ENCODE measurements at places on chromosomes 11 and 22.

DNA sequence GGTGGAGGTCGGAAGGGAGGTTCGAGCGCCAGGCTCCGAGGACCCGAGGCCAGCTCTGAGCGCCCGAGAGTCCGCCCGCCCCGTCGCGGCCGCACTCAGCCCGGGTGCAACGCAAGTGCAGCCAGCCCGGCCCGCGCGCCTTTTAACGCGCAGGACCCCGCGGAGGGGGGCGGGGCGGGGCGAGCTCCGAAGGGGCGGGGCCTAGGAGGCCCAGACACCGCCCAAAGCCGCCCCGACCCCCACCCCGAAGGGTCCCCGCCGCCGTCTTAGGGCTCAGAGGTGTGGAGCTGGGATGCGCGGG, at the start of gene PHOX2A:
PHOX2A (minus strand) TSS at position 117 of the 301 bp plus-strand sequence. CDS start 172 bp downstream, outside the sequence.
- DNase-seq = no peak

GRCh38 chr11:120195601-120196320, 15.1 kb upstream of the OAF start:
- no peak for DNase-seq

DNA sequence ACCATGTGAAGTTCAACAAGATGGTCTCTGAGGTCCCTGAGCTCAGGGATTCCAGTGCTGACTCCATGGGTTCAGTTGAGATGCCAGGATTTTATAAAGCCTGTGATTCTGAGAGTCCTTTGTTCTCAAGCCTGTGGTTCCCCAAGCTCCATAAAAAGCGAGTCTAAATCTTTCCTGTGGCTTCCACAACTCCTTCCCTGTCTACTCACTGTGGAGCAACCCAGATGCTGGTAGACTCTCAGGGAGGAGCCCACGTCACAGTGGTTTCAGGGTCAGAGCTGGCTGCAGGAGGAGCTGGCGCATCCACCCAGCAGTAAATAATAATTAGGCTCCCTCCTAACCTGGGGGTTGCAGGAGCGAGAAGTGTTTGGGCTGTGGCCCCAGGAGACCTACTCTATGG, 2.0 kb upstream of the RELT start:
- DNase-seq = no peak

GRCh38 chr11:3022300-3022967, 30.3 kb upstream of the NAP1L4 start:
- peak; percentile 60 for DNase-seq

- DNase-seq = no peak
Measured at GRCh38 chr22:38080850-38081635, 2.9 kb downstream of the SLC16A8 start.

GRCh38 chr11:104609311-104610085, 288.8 kb downstream of the CASP12 start:
- peak; percentile 35 for DNase-seq

DNA sequence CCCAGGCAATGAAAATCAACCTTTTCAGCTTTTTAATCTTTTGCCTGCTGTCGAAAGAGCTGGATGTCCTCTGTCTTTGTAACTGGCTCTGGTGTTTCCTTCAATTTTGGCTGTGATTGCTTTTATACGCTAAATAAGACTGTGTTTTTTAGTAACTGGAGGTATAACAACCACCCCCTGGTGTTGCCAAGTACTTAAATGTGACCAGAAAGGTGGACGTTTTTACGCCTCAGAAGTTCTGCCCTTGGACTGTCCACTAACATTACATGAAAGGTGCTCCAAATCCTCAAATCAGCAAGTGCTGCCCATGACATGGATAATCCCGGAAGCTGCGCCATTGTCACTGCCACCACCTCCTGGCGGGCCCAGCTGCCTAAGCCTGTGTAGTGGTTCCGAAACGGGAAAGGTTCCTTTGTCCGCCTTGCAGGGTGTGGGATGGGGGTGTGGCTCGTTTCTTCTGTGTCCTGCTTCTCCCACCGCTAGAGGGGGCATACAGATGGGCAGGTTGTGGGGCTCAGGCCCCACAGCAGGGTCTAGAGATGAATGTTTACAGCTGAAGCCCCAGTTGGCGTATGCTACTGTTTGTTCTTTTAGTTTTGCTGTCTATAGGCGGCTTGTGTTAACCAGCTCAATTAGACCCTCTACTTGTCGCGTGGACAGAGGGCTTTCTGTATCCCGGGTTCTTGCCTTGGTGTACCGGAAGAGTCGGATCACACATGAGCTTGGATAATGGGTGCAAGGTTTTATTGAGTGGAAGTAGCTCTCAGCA, 82.2 kb upstream of the SEPTIN5 start:
- peak; percentile 33 for DNase-seq

DNA sequence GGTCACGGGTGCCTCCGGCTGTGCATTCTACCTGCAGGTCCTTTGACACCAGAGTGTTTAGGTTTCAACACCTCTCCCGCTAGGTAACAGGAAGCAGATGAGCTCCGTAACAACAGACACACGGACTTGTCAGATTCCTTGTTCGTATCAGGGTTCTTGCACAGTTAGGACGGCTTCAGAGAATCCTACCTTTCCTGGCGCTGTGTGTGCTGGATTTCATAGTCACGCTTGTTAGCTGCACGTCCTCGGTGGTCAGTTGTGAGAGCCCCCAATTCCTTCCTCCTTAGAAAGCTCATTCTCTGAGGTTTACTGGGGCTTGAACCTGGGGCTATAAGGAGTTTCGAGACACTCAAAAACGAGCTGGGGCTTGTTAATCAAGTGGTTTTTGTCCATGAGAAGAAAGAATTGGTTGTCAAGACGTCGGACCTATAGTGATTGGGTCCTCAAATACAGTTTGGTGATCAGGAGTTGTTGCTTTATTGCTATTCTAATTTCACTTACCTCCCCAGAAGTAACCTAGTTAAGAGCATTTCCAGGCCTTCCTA, 664 bp downstream of the DDB2 start:
- DNase-seq = peak; percentile 45

- no peak for DNase-seq
Measured at GRCh38 chr11:33557201-33557600, 143.4 kb downstream of the C11orf91 start.

GRCh38 chr11:17163291-17163690, 44.5 kb downstream of the PIK3C2A start:
- no peak for DNase-seq

GRCh38 chr11:39288011-39288410, 2171.4 kb downstream of the LRRC4C start:
- DNase-seq = no peak

GRCh38 chr11:2534134-2534956, 89.5 kb downstream of the KCNQ1 start:
- no peak for DNase-seq

DNA sequence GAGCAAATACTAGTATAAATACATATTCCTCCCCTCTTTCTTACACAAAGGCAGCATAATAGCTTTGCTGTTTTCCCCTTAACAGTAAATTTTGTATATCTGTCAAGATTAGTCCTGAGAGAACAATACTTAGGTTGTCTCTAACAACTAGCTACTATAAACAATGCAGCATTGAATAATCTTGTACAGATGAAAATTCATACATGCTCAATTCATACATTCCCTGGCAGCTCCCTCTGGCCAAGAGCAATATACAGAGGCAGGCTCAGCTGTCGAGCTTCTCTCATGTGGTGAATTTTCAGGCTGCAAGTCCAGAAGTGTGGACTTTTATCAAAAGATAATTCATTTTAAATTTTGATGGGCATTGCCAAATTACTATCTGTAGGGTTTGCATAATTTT, 81.2 kb upstream of the PTH start:
- DNase-seq = no peak

GRCh38 chr11:85643191-85643614, 4.6 kb upstream of the TMEM126A start:
- DNase-seq = no peak

- no peak for DNase-seq
Measured at GRCh38 chr11:45530776-45531175, 134.6 kb downstream of the CHST1 start.

DNA sequence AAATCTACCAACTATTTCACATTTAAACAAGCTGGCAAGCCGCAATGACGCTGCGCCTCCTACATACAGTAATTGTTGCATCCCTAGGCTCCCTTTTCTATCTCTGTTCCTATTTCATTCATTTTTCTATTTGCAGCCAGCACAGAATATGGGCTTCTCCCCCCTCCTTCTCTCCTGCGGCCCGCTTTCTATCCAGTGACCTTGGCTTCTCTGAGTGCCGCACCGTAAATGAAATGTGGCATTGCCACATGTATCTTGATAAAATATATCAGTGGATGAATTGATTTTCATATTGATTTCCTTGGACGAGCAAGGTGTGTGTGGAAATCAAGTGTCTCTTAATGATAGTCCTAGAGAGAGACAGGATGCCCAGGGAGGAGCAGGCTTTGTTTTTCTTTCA, 70.2 kb downstream of the ZBTB16 start:
- no peak for DNase-seq

DNA sequence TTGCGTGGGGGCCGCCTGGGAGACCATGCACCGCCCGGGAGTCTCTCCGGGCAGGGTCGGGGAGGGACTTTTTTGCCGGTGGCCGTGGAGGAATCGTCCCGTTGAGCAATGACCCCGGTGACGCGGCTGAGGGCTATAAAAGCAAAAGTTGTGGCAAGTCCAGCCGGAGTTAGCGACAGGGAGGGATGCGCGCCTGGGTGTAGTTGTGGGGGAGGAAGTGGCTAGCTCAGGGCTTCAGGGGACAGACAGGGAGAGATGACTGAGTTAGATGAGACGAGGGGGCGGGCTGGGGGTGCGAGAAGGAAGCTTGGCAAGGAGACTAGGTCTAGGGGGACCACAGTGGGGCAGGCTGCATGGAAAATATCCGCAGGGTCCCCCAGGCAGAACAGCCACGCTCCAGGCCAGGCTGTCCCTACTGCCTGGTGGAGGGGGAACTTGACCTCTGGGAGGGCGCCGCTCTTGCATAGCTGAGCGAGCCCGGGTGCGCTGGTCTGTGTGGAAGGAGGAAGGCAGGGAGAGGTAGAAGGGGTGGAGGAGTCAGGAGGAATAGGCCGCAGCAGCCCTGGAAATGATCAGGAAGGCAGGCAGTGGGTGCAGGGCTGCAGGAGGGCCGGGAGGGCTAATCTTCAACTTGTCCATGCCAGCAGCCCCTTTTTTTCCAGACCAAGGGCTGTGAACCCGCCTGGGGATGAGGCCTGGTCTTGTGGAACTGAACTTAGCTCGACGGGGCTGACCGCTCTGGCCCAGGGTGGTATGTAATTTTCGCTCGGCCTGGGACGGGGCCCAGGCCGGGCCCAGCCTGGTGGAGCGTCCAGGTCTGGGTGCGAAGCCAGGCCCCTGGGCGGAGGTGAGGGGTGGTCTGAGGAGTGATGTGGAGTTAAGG, at the start of gene NEAT1:
NEAT1 (plus strand) TSS at position 166 of the 883 bp plus-strand sequence.
- DNase-seq = peak; percentile 99

DNA sequence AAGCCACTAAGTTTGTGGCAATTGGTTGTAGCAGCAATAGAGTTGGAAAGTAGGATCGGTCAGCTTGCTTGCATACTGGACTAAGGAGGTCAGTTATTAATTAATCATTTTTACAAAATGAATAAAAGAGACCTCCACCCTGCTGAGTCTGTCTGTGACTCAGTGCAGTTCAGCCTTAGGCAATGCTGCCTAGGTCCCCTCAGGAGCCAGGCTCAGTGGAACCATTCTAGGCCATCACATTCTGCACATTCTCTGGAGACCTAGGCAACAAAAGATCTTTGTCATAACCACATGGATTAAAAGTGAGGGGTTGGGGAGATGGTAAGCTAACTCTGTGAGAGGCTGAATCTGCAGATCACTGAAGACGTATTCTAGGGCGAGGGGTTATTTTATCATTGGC, 178.7 kb upstream of the CADM1 start:
- DNase-seq = no peak

DNA sequence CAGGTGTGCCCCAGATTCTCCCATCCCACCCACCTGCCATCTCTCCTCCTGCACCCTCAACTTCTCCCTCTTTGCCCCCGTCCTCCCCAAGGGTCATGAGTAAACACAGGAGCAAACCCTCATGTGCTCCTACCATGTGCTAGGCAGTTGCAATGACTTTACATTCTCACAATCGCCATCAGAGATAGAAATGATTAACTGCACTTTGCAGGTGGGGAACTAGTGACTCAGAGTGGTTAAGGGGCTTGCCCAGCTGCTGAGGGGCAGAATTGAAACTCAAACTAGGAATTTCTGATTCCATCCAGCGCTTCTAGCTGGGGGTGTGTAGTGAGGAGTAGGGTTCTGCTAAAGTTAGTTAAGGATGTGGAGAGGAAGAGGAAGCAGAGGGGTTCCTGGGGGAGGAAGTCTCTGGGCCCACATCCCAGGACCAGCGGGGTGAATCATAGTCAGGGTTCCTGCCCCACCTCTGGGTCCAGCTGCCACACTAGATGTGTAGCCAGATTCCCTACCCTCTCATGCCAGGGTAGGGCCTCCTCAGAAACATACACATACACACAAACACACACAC, 16.0 kb upstream of the PRG2 start:
- peak; percentile 58 for DNase-seq

- no peak for DNase-seq
Measured at GRCh38 chr11:19921976-19922688, 209.5 kb downstream of the NAV2 start.

DNA sequence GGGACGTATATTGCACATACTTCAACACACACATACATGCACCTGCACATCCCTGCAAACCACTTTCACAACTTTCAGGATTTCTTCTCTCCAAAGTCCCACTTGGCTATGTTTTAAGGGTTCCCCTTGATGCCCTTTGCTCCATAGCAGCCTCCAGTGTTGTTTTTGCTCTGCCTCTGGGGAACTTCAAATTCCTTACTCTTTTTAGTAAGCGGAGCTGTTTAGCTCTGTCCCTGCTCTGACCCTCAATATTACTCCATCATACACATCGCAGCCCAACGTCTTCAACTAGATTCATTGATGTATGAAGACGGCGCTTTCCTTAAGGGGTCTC, 18.3 kb downstream of the PRR5L start:
- DNase-seq = no peak

- DNase-seq = no peak
Measured at GRCh38 chr22:46289244-46289891, 7.3 kb upstream of the GTSE1 start.

GRCh38 chr11:1087961-1088926, 13.6 kb downstream of the MUC2 start:
- no peak for DNase-seq

DNA sequence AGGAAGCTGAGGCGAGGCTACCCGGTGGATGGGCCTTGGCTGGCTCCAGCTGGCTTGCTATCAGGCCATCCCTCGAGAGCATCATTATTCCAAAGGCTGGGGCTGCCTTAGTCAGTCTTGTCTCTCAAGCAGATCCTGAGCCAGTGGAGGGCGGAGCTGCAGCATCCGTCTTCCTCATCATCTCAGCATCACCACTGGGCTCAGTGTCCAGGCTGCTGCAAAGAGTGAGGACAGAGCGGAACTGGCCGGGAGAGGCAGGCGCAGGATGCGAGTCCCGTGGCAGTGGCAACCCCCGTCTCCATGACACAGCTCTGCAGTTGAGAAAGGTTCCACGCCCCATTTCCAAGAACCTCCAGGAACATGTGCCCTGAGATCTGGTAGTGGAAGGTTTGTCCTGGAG, 4.4 kb downstream of the TP53I11 start:
- no peak for DNase-seq

- peak; percentile 62 for DNase-seq
Measured at GRCh38 chr11:67006029-67006884, 16.7 kb upstream of the SYT12 start.

DNA sequence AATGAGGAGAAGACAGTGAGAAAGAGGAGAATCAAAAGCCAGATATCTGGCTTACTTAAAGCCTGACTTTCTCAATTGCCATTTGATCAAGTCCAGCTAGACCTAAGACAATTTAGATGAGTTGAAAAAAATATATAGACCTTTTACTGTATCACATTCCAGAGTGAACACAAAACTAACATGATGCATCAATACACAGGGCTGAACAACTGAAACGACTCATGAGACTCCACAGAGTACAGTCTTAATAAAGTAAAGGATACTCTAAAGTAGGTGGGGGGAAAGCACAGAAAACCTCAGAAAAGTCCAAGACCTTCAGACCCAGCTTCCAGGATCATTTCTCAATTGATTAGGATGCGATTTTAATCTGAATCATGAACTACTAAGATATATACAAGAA, 95.3 kb upstream of the OR9G4 start:
- no peak for DNase-seq
